Psoas muscle (tissue), 8 donors: ENCODE measurements at places on chromosomes 1 and 21. TPM values are rescaled to one million over a fixed set of nuclear protein-coding genes. Genes with fewer than 3 reads are reported as not detected.

DNA sequence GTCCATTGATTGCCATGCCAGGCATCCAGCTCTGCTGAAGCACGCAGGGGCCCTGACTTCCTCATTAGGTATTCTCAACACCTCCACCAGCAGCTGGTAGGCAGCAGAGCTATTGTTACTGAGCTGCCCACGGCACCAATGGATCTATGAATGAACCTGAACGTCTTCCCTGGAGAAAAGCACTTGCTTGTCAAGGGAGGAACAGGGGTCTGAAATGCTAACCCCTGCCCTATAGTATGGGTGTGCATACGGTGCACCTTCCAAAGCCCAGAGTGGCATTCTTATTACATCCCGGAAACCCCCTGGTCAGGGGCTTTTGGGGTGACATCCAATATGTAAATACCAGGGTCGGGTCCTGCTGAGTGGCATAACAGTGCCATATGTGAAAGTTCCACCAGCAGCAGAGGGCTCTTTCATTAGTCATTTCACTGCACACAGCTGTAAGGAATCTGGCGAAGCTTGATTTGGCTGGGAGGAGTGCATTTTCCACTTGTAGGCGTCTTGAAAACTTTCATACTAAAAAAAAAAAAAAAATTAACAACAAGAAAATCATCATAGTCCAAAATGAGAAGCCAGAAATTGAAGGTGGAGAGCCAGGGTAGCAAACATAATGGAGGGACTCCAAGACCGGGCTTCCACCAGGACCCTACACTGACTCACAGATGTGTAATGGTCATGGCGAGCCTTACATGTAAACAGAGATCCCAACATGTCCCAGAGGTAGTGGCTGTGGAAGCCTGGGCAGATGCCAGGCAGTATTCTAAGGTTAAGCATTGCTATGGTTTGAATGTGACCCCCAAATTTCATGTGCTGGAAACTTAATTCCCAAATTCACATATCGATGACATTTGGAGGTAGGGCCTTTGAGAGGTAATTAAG is 58.8 kb upstream of the PRDX6 start:
- no peak for DNase-seq

- no peak for DNase-seq
Measured at GRCh38 chr1:158035976-158036583, 42.6 kb downstream of the KIRREL1 start.

ZNF644 gene
- 24.1 TPM for polyA plus RNA-seq

KLHDC9 gene
- 2.7 TPM for polyA plus RNA-seq

ATP1A4 gene
- polyA plus RNA-seq = 0.13 TPM

GRCh38 chr21:43734928-43735229 is 15.9 kb downstream of the PDXK start:
- DNase-seq = no peak

NSL1 gene
- 24.0 TPM for polyA plus RNA-seq

DNA sequence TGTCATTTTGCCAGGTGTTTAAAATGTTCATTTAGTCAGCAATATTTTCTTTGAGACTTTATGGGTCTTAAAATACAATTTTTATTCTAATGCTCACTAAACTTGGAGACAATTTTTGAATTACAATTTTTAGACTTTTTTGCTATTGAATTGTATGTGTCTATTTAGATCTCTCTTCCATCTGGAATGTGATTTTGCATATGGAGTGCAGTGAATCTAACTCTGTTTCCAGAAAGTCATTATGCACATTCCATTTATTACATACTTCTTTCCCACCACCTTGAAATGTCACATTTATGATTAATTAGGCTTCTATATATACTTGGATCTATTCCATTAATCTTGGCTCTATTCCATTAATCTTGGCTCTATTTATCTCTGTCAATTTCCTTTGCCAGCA is 5.6 kb upstream of the TSPEAR start:
- DNase-seq = no peak

DNA sequence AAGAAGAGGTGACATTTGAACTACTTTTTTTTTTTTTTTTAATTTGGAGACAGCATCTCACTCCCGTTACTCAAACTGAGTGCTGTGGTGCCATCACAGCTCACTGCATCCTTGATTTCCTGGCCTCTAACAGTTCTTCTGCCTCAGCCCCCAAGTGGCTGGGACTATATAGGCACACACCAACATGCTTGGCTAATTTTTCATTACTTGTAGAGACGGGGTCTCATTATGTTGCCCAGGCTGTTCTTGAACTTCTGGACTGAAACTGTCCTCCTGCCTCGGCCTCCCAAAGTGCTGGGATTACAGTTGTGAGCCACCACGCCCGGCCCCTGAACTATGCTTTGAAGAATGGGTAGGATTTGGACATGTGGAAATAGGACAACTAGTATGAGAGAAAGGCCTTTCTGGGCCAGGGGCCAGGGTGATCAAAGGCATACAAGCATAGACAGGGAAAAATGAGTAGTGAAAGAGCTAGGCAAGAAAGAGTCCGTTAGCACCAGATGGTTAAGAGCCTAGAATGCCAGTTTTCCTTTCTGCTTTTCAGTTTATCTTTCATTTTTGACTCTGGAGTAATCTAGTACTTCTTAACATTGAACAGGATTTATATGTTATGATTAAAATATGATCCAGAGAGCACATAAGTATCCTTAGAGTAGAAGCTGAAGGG is 6.3 kb downstream of the RABGAP1L start:
- DNase-seq = peak; percentile 69
